ENCODE measurements at places on chromosomes 4 and X. TPM values are rescaled to one million over a fixed set of nuclear protein-coding genes. Genes with fewer than 3 reads are reported as not detected.
A peak's percentile ranks its signal among the peaks of the same experiment; 100 is the strongest.

GRCh38 chr4:120034913-120035312 is 31.7 kb downstream of the MAD2L1 start:
- DNase-seq = no peak

- DNase-seq = no peak
Measured at GRCh38 chrX:2317527-2318055, 183.2 kb downstream of the DHRSX start.

DNA sequence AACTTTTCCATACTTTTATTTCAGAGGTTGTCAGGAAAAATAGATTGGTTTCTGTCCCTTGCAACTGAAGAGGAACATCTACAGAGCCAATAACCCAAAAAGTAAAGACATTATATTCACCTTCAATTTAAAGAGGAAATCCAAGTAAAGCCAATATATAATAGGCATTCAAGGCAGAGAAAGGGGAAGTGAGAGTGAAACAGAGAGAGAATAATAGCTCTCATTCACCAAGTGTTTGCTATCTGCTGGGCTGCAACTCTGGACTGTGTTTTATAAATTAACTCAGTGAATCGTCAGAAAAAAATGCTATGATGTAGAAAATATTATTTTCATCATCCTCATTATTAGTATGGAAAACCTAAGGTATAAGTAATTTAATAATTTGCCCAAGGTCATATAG is 448.5 kb downstream of the TRAM1L1 start:
- DNase-seq = no peak

DNA sequence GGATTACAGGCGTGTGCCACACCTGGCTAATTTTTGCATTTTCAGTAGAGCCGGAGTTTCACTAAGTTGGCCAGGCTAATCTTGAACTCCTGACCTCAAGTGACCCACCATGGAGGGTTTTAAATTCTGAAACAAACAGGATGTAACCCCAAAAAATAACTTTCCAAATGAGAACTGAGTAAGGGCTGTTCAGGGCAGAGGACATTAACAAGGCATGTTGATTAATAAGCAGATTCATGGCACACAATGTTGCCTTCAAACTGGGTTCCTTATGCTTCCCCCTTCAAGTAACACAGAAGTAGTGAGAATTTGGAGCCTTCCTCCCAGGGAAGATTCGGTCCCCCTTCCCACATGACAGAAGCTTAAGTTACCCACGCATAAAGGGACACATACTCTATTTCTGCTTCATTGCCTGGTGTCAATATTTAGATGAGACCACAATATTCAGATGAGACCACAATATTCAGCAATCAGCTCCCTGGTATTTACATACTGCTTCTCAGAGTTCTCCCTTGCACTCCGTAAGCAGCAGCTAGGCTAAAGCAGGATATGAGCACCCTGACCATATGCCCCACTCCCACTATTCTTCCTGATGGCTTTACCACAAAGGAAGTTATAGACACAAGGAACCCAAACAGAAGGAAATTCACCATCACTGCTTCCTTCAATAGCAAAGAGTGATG is 21.4 kb downstream of the GRSF1 start:
- no peak for DNase-seq

DNA sequence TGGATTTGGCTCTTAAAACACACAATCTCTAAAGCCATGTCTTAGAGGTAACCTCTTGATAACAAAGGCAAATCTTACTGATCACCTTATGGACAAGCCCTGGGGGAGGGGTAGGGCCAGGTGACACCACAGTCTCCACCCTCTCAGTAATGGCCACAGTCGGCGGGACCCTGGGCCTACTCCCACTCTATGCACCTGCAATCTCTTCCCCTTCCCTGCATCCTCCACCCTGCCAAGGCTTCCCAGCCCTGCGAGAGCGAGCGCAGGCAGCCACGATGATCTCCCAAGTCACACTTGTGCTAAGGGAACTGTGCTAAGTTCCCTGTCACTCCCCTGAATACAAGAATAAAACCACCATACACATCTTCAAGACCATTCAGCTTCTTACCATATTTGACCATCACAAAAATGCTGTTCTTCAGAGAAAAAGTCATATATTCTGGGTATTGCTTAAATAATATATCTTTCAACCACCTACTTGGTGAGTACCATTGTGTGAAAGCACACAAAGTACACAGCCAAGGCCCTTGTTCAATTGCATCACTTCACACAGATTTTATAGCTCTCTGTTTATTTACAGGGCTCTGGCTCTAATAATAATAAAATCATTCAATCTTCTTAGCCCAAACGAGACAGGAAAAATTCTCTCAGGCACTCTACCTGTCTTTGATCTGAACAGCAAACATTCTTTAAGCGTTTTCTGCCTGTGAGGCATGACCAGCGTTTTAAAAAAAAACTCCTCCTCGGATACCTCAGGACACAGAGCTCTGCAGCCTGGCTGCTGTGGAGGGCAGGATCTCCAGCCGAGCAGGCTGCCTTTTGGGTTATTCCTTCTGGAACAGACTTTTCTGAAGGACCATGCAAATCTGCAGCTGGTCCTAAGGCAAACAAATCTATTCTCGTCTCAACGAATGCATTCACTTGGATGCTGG is 115.7 kb upstream of the MAP3K15 start:
- no peak for DNase-seq

DNA sequence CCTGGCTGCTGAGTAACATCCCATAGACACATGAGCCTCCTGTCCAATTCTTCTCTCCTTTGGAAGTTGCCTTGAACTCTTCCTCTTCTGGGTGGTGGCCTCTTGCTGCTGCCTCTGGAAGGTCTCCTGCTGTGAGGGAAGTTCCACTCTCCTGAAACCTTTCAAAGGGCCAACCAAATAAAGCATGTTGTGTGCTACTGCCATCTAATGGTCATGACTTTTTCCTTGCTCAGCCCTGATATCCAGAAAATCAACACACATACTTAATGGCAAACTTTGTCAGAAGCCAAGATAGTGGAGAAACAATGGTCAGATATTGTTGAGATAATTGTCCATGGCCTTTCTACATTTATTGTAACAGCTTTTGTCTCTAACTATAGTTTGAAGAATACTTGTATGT is 19.1 kb upstream of the ZXDA start:
- DNase-seq = no peak

DNA sequence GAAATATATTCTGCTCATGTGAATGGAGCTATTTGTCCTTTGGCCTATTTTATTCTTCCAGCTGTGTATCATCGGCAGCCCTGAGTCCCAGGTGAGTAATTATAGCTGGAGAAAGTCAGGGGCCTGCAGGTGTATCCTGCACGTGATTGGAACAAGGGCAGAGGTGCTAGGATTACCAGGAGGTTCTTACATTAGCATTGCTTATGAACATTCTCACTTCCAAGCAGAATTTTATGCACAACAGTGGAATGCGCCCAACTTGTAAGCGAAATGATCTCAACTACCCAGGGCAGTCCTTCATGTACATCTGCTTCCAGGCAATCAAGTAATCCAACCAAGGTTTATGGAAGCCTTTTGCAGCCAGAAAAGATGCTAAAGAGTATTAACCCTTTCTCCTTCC is 68.9 kb upstream of the NRK start:
- DNase-seq = no peak

DNA sequence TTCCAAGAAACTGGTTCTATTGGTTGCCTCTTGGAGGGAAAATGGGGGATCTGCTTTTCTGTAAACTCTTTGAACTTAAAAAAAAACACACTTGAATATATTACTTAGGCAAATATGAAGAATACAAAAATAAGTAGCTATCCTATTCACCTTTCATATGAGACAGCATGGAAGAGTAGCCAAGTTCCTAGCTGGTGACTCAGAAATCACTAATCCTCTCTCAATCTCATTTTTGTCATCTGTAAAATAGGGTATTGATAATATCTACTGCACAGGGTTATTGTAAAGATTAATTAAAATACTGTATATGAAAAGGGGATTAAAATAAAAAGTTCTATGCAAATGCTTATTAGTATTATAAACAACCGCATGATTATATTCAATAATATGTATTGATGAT is 12.7 kb downstream of the MGARP start:
- no peak for DNase-seq

GRCh38 chr4:147360301-147360700 is 120.6 kb upstream of the EDNRA start:
- DNase-seq = no peak

GRCh38 chrX:47218920-47219815 is 687 bp downstream of the CDK16 start:
- peak; percentile 62 for DNase-seq

- no peak for DNase-seq
Measured at GRCh38 chrX:97481228-97481627, 597.5 kb downstream of the RPA4 start.

GRCh38 chr4:102454981-102455685 is 46.0 kb upstream of the NFKB1 start:
- no peak for DNase-seq

GRCh38 chr4:101419336-101420135 is 72.2 kb upstream of the PPP3CA start:
- DNase-seq = no peak

GRCh38 chrX:124338733-124339514 is 6.5 kb downstream of the TEX13D start:
- no peak for DNase-seq

DNA sequence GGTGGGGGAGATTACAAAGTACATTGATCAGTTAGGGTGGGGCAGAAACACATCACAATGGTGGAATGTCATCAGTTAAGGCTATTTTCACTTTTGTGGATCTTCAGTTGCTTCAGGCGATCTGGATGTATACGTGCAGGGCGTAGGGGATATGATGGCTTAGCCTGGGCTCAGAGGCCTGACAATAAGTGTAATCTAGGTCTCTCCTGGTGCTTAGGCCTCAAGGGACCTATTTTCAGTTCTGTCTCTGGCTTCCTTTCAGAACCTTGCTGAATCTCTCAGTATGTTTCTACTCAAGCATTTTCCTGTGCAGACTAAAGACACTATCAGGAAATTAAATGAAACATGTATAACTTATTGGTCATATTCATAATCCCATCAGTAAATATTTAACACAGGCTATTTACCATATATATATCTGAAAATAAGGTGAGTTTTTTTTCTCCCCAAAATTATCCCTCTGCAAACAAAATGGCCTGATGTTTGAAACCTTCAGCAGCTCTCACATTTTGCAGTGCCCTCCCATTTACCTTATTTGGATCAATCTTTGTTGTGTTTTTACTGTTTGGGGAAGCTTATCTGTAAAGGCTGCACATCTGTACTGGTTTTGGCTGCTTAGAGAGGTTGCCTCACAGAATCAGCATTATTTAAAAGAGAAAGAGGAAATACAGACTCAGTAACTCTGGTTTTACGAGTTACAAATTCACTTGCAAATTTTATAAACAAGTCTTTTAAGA is 2.3 kb upstream of the ZCCHC4 start:
- no peak for DNase-seq

GRCh38 chr4:117421706-117422105 is 336.3 kb upstream of the TRAM1L1 start:
- DNase-seq = no peak

GRCh38 chrX:10011261-10011931 is 44.2 kb downstream of the CLDN34 start:
- DNase-seq = no peak

EGF gene
- total RNA-seq = 0.65 TPM

SASH3 gene
- 9.5 TPM for total RNA-seq

DGAT2L6 gene
- total RNA-seq = not detected

PABPC5 gene
- 0.17 TPM for total RNA-seq

CLDN22 gene
- 0.05 TPM for total RNA-seq

GPRASP3 gene
- 2.7 TPM for total RNA-seq

MAGEA12 gene
- not detected for total RNA-seq

Data from liver (tissue), 10 donors.